GM06990 (cell line): ENCODE measurements at places on chromosomes 2 and 18.

GRCh38 chr2:10324095-10324832 is 21.6 kb downstream of the HPCAL1 start:
- no peak for DNase-seq

GRCh38 chr2:12032398-12032797 is 286.0 kb downstream of the LPIN1 start:
- peak; percentile 70 for DNase-seq

GRCh38 chr2:106563195-106563594 is 76.0 kb downstream of the CD8B2 start:
- DNase-seq, result no peak

- DNase-seq, result no peak
Observed at GRCh38 chr2:44051593-44052347, 56.0 kb upstream of the LRPPRC start.
